ENCODE measurements at places on chromosomes 5 and 9.

- no peak for DNase-seq
These were observed 76.0 kb downstream of the FCHO2 start for GRCh38 chr5:73031839-73032238.

GRCh38 chr5:176296-176823 is 14.9 kb upstream of the LRRC14B start:
- no peak for DNase-seq

GRCh38 chr9:36935768-36936497 is 98.1 kb downstream of the PAX5 start:
- no peak for DNase-seq

- DNase-seq: no peak
These were observed 38.2 kb upstream of the ZNF354A start for GRCh38 chr5:178768371-178769260.

DNA sequence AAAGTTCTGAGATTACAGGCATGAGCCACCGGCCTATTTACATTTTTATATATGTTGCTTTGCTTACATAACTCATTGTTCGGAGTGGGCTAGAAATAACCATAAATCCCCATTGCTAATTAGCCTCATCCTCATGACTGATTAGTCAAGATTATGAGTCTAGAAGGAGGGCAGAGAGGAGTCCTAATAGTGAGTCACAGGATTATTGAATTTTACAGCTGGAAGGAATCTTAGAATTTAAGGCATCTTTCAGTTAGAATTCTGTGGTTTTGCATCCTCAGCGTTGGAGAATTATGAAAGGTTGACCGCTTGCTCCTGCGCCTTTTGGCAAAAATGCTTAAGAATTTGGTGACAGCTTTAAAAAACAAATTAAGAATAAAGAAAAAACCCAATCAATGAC is 2.6 kb upstream of the PBX3 start:
- no peak for DNase-seq

DNA sequence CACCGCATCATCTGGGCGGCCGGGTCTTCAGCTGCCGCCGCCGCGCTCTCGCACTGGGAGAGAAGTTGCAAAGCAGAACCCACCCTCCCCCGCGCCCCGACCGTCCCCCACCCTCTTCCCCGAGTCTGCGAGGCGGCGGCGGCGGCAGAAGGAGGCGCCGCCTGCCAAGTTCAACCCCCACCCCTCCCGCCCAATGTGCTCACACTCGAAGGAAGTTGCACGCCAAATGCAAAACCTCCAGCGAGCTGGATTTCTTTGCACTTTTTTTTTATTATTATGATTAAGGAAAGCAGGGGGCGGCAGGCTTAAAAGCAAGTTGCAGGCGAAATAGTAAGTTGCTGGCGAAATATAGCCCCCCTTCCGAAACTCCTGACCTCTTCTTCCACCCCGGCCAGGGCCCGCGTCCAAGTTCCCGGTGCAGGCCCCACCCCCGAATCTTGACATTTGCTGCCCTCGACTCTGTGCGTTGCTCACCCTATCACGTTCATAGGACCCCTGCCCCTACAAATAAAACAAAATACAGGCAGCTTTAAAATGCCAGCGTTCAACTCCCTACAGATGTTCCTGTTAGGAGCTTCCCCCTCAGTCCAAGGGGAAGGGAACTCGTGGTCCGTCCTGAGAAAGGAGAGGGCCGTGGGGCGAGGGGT is 1.1 kb upstream of the NR3C1 start:
- peak; percentile 47 for DNase-seq

- DNase-seq: no peak
These were observed 20.2 kb downstream of the ATPSCKMT start for GRCh38 chr5:10229306-10230048.

DNA sequence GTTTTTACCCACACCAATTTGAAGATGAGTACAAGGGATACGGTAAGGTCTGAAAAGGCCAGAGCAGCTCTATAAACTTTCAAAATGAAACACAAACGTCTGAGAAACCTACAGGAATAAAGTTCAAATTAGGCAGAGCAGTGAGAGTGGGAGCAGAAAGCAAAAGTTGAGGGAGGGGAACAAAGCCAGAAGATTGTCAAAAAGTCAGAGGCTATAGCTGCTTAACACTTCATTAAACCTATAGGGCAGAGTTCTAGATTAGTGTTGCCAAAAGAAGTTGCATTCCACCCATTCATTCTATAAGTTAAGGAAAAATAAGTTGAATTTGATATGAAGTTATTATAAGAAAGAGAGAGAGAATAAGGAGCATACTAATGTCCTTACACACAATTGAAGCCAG is 309.6 kb upstream of the CD180 start:
- no peak for DNase-seq

GRCh38 chr5:84796399-84796798 is 411.7 kb upstream of the EDIL3 start:
- DNase-seq: no peak

GRCh38 chr9:94135222-94135621 is 51.0 kb downstream of the PTPDC1 start:
- DNase-seq: no peak

DNA sequence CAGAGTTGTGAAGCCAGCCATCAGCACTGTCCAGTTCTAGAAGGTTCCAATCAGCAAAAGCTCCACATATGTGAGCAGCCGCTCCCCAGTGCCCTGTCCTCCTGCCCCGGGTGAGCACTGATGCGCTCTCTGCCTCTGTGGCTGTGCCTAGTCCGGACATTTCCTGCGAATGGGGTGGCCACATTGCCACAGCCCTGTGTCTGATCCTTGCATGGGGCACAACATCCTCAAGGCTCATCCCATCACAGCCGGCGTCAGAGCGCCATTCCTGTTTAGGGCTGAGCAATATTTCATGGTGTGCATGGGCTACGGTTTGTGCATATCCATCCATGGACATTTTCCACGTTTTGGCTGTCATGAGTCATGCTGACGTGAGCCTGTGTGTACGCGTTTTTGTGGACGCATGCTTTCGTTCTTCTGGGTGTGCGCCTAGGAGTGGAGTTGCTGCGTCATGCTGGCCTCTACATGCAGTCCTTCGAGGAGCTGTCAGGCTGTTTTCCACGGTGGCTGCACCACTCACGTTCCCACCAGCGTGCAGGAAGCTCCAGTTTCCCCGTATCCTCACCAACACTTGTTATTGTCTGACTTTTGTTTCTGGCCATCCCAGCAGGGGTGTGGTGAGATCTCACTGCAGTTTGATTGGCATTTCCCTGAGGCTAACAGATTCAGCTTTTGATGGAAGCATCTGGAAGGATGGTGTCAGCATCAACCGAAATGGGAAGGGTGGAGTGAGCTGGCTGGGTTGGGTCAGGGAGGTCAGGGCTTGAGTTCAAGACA is 9.7 kb upstream of the SLC6A18 start:
- no peak for DNase-seq

GRCh38 chr5:99586878-99587277 is 658.1 kb upstream of the CHD1 start:
- DNase-seq: no peak

DNA sequence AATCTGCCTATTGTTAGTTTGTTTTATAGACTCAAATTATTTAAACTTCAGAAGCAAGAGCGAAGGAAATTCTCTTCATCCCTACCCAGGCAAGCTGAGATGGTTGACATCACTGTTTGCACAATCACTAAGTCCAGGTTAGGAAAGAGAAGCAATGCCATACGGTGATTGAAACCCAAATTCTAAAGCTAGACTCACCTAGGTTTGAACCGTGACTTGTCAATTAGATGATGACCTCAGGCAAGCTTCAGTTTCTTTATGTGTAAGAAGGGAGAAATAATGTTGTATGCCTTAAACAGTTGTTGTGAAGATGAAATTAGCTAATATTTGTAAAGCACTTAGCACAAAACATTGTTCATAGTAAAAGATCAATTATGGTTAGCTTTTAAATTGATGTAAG is 96.5 kb upstream of the ANKRD55 start:
- DNase-seq: no peak

DNA sequence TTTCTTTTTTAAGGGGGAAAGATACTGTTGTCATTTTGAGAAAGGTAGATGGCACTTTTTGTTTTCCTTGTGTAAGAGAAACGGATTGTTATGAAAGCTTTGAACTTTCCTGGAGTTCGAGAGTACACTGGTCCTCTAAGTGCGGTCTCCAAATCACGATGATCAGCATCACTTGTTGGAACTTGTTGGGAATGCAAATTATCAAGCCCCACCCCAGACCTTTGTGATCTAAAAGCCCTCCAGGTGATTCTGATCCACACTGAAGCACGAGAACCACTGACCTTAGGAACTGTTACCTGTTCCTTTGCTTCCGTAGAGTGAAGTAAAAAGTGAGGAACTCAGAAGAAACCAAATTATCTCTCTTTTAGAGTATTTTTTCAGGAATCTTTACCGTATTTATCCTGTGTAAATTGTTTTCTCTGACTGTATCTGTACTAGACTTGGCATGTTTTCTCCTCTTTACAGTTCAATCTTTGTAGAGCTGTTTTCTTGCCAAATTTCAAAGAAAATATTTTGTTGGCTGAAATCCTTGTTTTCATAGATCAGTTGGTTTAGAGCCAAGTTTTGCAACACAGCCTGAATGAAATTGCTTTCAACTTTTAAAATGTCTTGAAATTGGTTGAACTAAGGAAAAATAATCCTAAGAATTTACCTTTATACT is 4.0 kb downstream of the MAT2B start:
- DNase-seq: no peak

Data from endothelial cell (in vitro differentiated cells).